ENCODE measurements at places on chromosomes 7 and 10.

- DNase-seq = no peak
These were observed 87.1 kb upstream of the ZNF716 start for GRCh38 chr7:57362868-57363267.

GRCh38 chr10:66931340-66931948 lies 5.6 kb downstream of the LRRTM3 start:
- DNase-seq = peak; percentile 29

- DNase-seq = no peak
These were observed 63.9 kb upstream of the GHITM start for GRCh38 chr10:84075226-84076046.

GRCh38 chr10:11328264-11329061 lies 283.0 kb downstream of the USP6NL start:
- DNase-seq = no peak

DNA sequence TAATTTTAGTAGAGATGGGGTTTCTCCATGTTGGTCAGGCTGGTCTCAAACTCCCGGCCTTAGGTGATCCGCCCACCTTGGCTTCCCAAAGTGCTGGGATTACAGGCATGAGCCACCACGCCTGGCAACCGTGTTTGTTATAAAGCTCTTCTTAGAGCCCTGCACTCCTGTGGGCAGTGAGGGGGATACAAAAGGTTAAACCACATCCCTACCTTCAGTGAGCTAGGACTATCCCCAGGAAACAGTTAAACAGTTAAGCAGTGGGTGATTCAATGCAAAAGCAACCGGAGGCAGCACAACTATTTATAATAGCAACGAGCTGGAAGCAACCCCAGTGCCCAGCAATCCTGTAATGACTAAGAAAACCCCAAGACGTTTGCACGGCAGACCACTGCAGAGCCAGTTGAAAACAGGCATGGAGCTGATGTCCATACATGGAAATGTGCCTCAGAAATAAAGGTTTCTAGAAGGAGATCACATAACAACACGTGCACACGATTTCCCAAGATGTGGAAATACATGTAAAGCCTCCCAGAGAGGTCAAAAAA lies 107.2 kb upstream of the LYZL2 start:
- DNase-seq = peak; percentile 99

GRCh38 chr10:47184273-47184672 lies 115.7 kb upstream of the GDF10 start:
- DNase-seq = no peak

GRCh38 chr10:95988702-95989101 lies 54.7 kb upstream of the CCNJ start:
- no peak for DNase-seq

DNA sequence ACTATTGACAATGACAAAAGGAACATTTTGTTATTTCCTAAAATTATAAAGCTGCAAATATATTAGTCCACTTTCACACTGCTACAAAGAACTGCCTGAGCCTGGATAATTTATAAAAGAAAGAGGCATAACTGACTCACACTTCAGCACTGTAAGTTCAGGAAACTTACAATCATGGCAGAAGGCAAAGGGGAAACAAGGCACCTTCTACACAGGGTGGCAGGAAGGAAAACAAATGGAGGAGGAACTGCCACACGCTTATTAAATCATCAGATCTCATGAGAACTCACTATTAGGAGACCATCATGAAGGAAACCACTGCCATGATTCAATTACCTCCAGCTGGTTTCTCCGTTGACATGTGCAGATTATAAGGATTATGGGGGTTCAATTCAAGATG lies 203.1 kb downstream of the TPK1 start:
- no peak for DNase-seq

DNA sequence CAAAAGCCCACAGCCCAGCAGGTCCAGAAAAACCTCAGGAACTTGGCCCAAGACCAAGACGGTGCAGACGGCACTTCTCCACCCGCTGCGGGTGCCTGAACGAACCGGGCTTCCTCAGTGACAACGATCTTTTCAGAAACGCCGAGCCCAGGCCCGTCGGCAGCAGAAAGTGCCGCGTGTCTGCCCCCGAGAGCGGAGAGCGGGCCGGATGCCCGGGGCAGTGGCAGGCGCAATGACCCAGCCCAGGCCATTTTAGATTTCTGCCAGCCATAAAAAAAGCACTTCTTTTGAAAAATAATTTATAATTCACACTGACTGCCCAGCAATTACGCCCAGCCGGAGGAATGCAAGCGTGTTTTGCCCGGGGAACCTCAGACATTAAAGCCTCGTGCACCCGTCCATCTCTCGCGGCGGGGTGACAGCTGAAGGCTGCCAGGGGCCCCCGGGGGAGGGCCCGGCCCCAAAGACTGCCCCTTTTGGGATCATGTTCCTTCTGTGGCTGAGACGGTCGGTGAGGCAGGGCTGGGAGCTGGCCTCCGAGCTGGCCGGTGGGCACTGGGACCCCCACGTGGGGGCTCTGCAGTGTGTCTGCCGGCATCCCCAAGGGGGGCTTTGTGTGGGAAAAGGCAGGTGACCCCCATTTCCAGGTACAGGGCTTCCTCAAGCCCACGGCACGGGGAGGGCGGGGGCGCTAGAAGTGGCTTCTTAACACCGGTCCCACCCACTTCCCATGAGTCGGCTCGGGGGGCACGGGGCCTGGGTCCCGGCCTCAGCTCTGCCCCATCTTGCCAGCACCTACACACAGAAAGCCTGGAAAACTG lies 71.3 kb upstream of the PDGFA start:
- no peak for DNase-seq

GRCh38 chr10:11325817-11326216 lies 285.6 kb downstream of the USP6NL start:
- DNase-seq = no peak

DNA sequence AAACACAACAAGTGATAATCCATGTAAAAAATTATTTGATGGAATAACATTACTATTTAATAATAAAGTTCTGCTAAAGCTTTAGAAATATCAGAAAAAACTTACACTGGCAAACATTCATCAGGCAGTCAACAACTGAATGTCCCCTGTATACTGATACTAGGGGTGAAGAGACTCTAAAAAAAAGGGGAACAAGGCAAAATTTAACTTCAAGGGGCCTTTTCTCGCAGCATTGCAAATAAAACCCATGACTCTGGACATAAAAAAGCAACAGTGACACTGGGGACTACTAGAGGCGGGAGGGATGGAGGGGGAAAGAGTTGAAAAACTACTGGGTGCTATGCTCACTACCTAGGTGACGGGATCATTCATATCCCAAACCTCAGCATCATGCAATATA lies 5.8 kb upstream of the IFRD1 start:
- no peak for DNase-seq

- DNase-seq = no peak
These were observed 29.5 kb downstream of the RAB11FIP2 start for GRCh38 chr10:118017071-118017740.

Measured in kidney epithelial cell (primary cell).